Left renal cortex interstitium (tissue), 4 donors: ENCODE measurements at places on chromosomes 2 and 18.
A peak's percentile ranks its signal among the peaks of the same experiment; 100 is the strongest.

GRCh38 chr2:138503652-138504051 is 2.1 kb downstream of the SPOPL start:
- DNase-seq, result no peak

DNA sequence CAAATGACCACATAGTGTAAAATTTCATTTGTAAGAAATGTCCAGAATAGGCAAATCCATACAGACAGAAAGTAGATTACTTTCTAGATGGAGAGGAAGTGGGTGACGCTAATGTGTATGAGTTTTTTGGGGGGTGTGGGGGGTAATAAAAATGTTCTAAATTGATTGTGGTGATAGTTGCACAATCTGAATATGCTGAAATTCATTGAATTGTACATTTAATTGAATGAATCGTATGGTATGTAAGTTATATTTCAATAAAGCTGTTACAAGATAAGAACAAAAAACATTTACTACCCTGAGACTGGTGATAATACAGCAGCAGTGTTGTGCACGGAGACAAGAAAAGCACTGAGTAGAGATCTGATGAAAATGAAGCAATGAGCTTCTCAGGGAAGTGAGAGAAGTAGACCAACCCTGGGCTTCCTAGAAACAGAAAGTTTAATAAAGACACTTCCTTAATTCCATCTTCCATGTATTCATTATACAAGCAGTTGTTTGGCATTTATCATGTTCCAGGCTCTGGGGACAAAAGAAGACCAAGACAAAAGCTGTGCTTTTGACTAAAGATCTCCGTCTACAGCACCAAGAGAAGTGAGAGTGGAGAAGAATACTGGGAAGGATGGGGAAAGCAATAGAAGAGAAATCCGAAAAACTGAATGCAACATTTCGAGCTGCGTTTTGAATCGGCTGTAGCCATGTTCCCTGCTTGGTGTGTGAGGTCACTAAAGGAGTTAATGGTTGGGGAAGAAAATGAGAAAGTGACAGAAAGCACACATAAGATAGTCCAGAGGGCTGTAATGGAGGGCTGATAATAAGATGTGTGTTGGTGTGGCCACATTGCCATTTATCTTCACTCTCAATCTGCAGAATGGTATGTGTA is 1.8 kb upstream of the PDE11A start:
- DNase-seq, result no peak

GRCh38 chr2:160512491-160512890 is 18.9 kb upstream of the RBMS1 start:
- no peak for DNase-seq

DNA sequence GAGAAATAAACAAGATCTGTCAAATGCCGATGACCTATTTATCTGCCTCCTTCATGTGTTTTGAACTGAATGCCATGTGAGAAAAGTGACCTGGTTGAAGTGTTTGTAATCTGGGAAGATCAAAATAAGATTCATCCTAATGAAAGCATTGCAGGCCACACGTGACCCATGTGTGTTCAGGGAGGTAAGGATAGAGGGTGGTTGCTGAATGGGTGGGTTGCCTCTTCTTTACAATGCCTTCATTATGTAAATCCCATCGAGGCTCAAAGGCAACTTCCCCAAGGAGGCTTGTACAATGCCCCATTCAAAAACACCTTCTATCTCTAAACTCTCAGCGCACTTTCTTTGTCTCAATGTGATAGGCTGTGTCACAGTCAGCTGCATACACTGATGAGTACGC is 273.1 kb downstream of the LRATD1 start:
- DNase-seq, result no peak

DNA sequence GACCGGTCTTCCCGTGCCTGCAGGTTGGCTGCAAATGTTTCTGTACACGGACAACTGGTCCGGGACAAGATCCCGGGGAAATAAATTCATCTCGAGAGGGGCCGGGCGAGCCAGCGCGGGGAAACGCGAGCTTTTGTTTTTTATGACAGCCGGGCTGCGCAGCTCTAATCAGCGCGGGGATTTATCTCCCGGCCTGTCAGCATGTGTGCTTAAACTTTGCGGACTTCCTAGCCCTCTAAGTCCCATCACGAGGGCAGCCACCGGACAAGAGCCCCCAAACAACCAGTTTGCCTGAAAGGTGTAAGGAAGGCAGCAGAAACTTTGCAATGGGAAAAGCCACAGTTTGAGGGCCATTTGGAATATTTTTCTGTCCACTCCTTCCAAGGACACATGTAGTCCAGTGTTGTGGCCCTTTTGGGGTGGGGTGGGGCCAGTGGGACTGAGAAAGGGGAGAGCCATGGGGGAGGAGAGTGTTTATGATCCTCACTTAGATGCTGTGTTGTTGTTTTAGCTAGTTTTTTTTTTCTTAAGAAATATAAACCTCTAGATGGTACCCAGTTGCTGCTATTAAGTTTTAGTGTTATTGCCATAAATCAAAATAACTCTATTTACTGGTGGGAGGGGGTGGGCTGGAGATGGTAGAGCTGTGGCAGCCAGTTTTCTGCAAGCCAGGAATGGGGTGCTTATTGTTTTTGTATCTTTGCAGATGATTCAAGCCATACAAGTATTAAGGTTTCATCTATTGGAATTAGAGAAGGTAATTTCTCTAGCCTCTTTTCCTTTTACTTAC is 6.0 kb downstream of the MEIS1 start:
- DNase-seq, result peak; percentile 67

DNA sequence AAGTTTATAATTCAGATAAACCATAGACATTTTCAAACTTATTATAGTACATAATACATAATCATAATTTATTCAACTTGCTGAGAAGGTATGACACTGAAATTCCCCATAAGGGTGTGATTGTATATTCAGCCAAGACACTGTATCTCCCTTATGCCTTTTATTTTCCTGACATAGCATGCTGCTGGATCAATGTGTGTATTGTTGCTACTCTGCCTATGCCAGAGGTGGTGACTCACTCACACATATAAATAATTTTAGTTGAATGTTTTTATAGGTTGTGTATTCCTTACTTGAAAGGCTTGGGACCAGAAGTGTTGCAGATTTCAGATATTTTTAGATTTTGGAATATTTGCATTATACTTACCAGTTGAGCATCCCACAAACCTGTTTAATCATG is 86.8 kb downstream of the VRK2 start:
- no peak for DNase-seq

DNA sequence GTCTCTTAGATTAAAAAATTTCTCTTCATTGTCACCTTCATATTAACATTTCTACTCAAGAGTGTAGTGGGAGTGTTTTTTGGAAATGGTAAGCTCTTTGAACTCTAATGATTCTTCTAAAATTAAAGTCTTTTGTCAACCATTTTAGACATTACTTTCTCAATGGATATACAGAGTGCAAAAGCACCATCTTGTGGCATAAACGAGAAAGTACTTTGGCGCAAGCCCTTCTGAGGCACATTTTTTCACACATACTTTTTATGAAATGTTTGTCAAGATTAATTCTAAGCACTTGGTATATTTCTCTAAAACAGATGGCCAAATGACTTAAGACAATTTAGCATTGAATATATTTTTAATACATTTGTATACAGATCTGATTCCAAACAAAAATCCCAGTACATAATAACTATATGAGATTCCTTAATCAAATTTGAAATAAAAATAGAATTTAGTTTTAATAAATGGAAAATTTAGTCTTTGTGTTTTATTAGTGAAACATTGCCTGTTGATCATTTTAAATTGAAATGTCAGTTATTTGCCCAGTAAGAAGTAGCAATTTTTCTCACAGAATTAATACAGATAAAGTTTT is 63.3 kb upstream of the GALNT5 start:
- peak; percentile 31 for DNase-seq

- no peak for DNase-seq
Observed at GRCh38 chr2:11602563-11603204, 67.3 kb downstream of the NTSR2 start.

GRCh38 chr2:45869165-45869501 is 217.7 kb downstream of the PRKCE start:
- DNase-seq, result no peak
